ENCODE measurements at places on chromosomes 13 and 19.

DNA sequence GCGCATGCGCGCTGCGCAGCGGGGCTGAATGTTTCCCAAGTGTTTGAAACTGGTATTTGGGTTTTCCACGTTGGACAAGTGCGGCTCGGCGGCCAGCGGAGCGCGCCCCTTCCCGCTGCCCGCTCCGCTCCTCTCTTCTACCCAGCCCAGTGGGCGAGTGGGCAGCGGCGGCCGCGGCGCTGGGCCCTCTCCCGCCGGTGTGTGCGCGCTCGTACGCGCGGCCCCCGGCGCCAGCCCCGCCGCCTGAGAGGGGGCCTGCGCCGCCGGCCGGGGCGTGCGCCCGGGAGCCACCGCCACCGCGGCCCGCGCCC lies at the start of gene ING1:
TSS of gene ING1 (plus strand) at position 59 of the 311 bp plus-strand sequence. CDS start 450 bp downstream, outside the sequence.
- DNase-seq, result no peak

- DNase-seq, result no peak
Measured at GRCh38 chr13:84191139-84191538, 308.9 kb upstream of the SLITRK1 start.

- no peak for DNase-seq
Measured at GRCh38 chr13:32737679-32738078, 151.4 kb downstream of the PDS5B start.

GRCh38 chr13:19591864-19592263 lies 30.5 kb upstream of the TPTE2 start:
- DNase-seq, result no peak

- no peak for DNase-seq
Measured at GRCh38 chr13:107373551-107373950, 805.6 kb upstream of the ARGLU1 start.

DNA sequence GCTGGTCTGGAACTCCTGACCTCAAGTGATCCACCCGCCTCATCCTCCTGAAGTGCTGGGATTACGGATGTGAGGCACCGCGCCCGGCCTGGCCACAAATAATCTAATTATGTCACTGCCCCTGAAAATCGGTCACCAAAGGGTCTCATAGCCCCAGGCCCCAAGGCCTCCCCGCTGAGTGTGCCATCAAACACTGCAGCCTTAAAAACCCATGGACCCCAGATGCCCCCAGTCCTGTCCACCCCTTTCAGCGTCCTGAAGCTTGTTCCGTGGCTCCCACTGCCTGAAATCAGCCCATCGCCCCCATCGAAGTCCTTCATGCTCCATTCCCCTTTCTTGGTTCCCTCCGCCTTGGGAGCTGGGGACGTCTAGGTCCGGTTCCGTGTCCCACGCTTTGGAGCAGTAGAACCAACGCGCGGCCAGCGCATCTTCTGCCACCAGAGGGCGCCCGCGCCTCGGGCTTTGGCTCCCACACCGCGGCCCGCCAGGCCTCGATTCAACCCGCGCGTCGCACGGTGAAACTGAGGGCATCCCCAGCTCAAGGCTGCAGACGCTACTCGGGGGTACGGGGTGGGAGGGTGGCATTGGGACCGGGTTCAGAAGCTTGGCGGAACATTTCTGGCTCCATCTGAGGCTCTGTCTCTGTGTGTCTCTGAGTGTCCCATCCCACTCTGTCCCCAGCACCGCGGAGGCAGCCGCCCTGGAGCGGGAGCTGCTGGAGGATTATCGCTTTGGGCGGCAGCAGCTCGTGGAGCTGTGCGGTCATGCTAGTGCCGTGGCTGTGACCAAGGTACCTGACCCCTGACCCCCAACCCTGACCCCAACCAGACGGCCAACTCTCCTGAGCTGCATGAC lies 3.5 kb downstream of the YJEFN3 start:
- DNase-seq, result peak; percentile 87

DNA sequence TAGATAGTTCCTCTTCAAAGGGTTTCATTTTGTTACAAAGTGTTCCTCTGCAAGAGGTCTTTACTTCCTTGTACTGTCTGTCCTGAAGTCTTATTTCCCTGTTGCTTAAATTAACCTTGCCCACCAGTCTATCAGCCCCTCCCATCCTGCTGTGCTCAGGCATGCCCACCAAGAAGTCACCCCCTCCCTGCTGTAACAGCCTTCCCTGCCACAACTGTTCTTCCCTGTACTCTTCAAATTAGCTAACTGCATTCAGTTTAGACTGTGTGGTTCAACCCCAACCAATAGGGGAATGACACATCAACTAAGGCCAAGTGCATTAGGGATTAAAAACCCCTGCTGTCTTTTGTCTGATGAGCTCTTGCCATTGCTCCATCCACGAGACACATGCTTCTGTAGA lies 34.4 kb upstream of the ZNF562 start:
- DNase-seq, result no peak

GRCh38 chr13:49939321-49939720 lies 3.2 kb upstream of the SPRYD7 start:
- DNase-seq, result no peak

- DNase-seq, result no peak
Measured at GRCh38 chr19:16095071-16095571, 16.6 kb upstream of the RAB8A start.

GRCh38 chr13:41696163-41697003 lies 239.0 kb downstream of the RGCC start:
- no peak for DNase-seq

- DNase-seq, result no peak
Measured at GRCh38 chr13:75071395-75071794, 410.6 kb downstream of the TBC1D4 start.

- DNase-seq, result no peak
Measured at GRCh38 chr19:39725995-39726394, 11.8 kb downstream of the CLC start.

GRCh38 chr19:16875584-16876555 lies 12.9 kb upstream of the F2RL3 start:
- no peak for DNase-seq

DNA sequence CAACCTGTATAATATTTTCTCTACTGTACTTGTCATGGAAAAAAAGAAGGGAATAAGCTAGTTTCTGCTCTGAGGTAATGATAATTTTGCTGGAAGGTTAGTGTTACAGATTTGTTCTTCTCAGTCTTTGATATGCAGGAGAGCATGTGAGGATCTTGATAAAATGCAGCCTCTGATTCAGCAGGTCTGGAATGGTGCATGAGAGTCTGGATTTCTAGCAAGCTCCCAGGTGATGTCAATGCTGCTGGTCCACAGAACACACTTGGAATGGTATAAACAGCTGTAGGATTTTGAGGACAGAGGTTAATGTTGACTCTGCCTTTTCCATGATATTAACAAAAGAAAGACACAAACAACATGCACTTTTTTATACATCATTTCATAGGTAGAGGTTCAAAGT lies 173.6 kb downstream of the NDFIP2 start:
- DNase-seq, result no peak

DNA sequence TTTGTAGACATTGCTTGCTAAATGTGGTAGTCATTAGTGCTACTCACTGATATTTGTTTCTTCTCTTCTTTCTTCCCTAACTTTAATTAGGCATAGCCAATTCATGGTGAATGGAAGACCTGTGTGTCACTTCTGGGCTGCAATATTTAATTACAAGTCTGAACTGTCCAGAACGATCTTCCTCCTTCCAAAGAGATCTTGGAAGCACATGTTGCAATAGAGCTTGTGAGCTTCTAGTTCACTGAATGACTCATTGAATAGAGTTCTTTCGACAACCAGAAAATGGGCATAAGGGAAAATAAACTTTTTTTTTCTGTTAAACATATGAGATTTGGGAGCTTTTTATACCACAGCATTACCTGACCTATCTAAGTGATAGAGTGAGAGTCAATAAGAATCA lies 1264.6 kb downstream of the PCDH9 start:
- no peak for DNase-seq

DNA sequence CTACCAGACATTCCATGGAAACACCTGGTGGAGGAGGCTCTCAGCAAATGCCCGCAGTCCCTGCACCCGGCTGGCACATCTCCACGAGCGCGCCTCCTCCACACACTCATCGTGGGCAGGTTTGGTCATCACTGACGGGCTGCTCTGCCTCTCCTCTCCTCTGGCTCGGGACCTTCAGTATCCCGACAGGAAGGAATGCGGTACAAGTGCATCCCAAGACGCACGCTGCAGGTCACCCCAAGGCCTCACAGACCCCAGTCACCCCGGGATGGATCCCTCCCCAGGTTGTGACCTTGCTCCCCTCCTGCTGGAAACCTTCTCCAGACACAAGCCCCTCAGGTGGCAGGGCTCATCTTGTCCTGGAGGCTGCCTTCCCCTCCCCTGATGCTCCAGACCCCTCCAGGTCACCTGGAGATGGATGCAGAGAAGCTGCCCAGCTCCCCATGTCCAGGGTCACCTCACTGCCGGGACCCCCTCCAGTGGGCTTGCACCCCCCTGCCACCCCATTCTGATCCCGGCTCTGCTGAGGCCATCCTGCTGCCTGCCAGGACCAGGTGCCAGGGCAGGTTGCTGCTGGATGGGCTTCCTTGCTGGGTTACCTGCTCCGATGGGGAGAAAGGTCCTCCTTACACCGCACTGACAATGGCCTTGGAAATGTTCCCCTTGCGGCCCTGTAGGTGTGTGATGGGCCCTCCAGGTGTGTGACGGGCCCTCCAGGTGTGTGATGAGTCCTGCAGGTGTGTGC lies 29.9 kb downstream of the C13orf46 start:
- no peak for DNase-seq

Measured in CD4-positive, alpha-beta T cell treated with Interleukin-2 at 100 ng/mL for 4 hours (primary cell).